Cardiac muscle cell (in vitro differentiated cells and primary cell): ENCODE measurements at places on chromosomes 4 and X.
A peak's percentile ranks its signal among the peaks of the same experiment; 100 is the strongest.

GRCh38 chr4:140637836-140638235, 69.1 kb upstream of the UCP1 start:
- peak; percentile 41 for DNase-seq

DNA sequence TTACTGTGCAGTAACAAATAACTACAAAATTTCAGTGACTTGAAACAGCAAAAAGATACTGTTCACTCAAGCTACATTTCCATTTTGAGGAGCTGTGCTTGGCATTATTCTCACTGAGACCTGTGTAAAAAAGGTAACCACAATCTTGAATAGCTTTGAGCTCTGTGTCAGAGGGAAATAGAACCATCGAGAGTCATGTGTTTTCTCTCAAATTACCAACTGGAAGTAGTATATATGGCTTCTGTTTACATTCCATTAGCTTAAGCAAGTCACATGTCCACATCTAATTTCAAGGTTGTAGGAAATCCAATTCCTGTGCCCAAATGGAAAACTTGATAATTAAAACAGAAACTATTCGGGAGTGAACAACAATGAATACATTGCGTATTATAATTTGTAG, 82.9 kb upstream of the BANK1 start:
- DNase-seq = no peak

DNA sequence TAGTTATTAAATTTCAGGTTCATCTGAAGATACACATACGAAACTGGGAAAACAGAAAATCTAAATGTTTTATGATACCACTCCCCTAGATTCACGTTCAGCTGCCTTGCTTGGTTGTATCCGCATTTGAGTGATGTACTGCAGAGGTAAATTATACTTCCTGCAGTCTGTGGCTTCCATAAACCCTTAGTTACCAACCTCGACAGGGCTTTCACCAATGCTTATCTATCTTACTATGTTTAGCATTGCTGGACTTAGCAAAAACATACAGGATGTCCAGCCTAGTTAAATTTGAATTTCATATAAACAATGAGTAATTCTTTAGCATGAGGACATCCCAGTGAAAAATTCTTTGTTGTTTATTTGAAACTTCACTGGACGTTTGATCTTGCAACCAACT, 108.8 kb downstream of the TMA16 start:
- DNase-seq = no peak

DNA sequence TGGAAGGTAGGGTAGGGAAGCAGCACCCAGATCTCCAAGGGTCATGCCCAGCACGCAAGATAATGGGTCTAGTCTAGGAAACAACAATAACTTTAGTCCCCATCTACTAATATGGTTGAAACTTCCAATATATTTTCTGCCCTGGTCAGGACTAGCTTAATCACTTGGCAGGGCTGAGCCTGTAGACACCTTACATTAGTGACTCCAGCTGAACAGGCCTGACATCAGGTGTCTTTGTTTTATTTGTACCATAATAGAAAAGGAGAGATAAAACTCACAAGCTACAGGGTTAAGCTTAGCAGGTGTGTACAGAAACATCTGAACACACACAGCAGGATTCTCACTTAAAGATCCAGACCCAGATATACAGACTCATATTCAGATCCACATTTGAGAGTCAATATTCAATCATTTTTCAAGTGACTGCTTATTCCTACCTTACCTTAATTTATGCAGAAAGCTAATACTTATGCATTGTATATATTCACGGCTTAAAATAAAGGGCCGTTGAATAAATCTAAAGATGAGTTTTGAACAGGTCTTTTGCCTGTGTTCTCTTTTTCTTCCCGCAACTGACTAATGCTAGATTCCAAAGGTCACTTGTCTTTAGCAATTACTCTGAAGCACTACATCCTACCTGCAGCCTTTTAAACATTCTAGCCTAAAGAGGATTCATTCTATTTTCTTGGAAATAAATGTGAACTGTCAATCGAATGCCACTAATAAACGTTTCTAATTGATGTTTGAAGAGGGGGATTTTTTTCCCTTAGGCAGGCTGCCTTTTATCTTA, 745.3 kb downstream of the RPA4 start:
- no peak for DNase-seq

DNA sequence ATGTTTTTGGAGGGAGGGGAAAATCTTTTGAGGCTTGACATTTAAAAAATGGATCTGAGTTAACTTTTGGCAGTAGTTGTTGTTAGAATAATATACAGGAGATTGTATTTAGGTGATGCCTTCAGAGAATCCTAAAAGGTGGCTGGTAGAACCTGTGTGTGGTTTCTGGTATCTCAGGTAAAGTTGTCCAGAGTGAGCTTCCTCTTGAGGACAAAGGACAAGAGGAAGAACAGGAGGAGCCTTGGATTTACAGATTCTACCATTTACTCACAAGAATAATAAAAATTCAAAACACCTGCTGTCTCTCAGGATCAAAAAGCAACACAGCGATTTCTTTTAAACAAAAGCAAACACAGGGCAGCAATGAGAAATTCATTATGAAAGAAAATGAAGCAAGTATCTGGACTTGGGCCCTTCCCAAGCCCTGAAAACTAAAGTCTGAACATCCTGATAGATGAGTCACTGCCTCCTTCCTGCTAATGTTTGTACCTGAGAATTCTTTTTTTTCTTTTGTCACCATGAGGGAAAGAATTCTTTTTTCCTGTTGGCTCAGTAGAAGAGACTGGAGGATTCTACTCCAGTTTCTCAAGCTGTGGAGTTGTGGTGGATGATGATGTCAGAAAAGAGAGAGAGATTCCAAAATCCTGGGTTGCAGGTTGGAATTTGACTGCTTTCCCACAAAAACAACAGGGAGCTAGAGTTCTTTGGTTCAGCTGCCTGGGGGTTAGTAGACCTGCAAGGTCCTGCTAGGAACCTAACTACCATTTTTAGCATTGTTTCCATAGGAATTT, 31.5 kb upstream of the RAPGEF2 start:
- DNase-seq = no peak

GRCh38 chrX:107154787-107155620, 36.4 kb upstream of the RBM41 start:
- no peak for DNase-seq

DNA sequence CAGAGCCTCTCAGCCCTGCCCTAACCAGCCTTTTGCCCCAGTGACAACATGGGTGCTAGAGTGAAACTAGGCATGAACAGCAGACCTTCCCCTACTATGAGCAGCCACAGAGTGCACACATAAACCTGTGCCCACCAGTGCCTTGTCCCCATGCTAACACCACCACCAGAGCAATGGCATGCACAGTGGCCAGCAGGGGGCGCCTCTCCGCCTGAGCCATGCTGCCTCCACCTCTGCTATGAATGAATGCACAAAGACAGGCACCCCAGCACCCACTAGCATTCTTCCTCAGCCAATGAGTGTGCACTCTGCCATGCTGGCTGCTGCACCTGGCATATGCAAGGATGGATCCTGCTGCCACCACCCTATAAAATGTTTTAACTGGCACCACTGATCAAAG, 286.9 kb upstream of the FGF16 start:
- DNase-seq = no peak

- no peak for DNase-seq
Observed at GRCh38 chr4:52552778-52553177, 106.3 kb downstream of the USP46 start.

DNA sequence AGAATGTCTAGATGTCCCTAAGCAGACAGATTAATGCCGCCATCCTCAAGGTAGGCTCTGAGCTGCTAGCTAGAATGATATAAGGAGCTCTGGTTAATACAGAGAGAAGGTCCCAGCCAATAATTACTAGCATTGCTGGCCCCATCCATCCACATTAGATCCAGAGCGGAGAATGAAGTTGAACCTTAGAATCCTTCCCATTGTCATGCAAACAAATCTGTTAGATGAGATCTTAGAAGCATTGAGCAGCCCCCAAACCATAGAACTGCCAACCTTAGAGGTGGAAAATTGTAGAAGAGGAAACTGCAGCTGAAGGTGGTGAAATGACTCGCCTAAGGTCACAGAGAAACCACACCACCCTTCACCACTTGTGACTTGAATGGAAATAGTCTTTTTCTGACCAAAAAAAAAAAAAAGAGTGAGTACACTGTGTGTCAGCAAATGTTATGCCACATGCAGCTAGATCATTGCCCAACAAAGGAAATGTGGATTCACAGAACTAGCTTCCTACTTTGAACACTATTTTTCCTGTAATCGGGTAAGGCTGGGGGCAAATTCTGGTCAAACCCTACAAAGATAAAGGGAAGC, 162.1 kb downstream of the SMIM20 start:
- no peak for DNase-seq

DNA sequence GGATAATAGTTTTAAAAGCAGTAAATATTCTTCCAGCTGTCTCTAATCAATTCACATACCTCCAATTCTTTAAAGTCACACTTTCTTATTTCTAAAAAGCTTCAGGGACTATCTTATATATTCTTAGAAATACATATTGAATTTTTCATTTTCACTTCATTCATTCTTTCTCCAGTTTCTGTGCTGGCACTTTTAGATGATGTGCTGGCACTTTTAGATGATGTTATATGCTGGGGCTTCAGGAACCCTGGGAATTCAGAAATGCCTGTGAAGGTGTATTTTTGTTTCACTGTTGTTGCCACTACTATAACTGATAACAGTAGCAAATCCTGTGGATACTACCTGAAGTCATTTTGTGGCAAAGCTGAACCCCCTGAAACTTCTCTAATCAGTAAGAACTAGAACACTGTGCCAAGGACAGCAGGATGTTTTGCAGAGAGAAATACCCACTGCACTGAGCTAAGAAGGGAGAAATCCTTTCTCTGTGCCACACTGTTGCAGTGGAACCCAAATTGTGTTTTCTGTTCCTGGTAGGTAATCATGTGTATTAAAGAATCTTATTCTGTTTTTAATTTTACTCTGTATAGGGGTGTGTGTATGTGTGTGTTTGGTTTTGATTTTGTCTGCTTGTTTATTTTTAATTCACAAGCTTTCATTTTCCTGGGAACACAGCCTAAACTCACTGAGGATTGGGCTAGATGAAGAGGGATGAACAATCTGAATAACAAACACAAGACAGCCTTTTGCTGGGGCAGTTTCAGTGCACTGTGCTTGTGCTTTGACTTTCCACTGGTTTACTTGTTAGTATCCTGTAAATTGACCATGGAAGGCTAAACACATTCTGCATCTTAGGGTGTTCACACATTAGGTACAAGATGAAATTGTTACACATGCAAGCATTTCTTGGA, 898.3 kb downstream of the CCSER1 start:
- DNase-seq = no peak

- DNase-seq = no peak
Observed at GRCh38 chr4:12968345-12968744, 515.8 kb downstream of the RAB28 start.

GRCh38 chr4:110610940-110611831, 11.7 kb downstream of the PITX2 start:
- no peak for DNase-seq

DNA sequence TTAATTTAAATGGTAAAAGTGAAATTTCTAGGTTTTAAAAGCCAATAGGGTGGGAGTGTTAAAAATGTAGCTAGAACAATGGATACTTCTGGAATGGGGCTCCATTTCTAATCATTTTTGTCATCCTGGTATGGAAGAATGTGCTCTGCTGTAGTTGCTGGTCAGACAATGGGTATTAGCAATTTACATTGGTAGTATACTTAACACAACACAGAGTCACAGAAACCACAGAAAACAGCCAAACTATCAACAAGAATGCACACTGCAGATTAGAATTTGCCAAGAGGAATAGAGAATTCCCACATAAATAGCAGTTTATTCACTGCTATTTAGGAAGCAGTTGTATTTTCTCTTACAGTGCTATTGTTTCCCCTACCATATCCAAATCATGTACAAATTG, 319.6 kb downstream of the PPP3CA start:
- no peak for DNase-seq

GRCh38 chrX:39753293-39753996, 344.3 kb downstream of the BCOR start:
- no peak for DNase-seq

DNA sequence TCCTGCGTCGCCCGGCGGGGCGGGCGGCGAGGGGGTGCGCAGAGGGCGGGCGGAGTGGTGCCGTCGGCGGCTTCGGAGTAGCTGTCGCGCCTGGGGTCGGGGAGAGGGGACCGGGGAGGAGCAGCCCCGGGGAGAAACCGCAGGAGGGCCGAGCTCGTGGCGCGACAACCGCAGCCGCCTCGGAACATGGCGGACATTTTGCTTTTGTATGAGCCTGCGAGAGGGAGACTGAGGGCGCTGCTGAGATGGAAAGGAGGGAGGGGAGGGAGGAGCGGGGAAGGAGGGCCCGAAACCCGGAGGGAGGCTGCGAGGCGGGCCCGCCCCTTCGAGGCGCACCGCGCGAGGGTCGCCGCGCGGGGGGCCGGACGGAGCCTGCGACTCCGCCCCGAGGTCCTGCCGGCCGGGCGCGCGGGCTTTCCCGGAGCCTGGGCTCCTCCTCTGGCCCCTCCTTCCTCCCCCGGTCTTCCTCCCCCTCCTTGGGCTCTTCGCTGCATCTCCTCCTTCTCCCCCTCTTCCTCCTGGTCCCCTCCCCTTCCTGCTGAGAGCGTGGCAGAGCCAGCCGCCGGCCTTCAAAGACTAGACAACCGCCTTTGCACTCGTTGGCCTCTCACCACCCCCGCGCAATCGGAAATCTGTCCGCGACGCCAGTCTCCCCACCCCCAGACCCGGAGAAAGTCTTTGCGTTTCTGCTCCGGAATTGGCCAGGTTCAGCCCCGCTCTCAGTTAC, 1.1 kb downstream of the INTS6L start:
- DNase-seq = peak; percentile 94

DNA sequence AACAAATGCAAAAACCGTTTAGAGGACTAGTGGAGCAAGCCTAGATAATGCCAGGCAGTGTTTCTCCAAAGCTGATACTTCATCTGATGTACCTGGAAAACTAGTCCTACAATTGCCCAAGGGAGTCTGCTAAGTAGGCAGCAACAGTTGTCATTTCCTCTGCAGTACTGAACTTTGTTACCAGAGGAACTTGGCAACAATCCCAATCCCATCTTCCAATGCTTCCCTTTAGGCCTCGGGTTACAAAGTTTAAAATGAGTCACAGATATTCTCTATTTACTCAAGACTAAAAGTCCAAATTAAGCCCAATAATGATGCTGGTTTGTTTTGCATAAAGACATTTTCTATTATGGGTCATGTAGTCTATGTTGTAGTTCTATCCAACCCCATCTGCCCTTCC, 120.0 kb upstream of the GLRA2 start:
- DNase-seq = no peak

DNA sequence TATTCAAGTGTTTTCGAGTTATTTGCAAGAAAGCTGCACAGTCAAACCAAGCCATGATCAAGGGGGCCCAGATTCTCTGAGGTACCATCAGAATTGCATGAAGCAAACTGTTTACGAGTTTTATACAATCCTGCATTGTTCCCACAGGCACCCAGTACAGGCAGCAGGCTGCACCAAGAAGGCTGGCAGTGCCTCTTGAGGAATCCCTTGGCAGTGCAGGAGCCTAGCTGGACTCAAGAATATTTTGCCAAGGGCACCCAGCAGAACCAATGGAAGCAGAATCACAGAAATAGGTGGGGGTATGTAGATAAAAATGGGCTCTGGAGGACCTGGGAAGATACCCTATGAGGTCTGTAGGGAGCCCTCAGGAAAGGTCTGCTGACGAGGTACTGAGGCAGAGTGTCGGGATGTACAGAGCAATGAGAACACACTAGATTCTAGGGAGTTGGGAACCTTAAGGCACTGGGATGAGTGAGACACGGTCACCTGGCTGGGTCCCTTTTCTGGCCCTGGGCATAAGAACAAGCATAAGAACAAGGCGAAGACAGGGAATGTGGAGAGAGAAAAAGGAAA, 2.5 kb upstream of the PLP1 start:
- peak; percentile 17 for DNase-seq
